T follicular helper cell (primary cell): ENCODE measurements at places on chromosomes 12 and 14.

DNA sequence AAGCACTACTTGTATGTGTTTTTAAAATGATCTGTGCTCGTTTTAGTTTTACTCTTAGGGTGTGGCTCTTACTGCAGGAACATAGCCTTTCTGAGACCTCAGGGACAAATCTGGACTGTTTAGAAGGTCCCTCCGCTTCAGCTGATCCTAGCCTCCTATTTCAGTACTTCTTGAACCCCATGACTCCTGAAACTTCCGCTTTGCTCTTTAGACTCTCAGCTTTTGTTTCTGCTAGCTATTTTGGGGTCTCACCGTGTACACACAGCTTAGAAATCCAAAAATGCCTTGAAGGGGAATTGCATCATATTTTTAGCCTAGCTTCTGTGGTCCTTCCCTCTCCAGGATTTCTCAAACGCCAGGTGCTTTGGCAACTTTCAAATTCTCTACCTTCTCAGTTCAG is 8.3 kb downstream of the OR11G2 start:
- no peak for DNase-seq

DNA sequence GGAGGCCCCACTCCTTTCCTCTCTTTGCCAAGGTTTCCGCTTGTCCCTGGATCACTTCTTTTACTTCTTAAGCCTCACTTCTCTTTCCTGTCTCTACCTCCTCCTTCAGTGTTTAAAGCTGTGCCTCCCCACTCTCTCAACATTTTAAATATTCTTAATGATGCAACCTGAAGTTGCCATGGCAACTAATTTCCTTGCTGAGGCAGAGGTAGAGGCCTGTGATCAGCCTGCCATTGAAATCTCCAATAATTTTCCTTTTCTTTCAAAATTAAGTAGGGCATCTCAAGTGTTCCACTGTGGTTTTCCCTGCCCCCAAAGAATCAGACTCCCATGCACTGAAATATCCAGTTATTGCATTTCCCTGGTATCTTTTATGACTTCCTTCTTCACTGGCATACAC is 108.6 kb upstream of the VRK1 start:
- no peak for DNase-seq

GRCh38 chr12:112761366-112761986 is 30.1 kb upstream of the RPH3A start:
- DNase-seq: no peak

GRCh38 chr14:23557521-23557920 is 1.4 kb downstream of the THTPA start:
- no peak for DNase-seq

GRCh38 chr12:554001-554285 is 94.2 kb downstream of the B4GALNT3 start:
- DNase-seq: no peak

DNA sequence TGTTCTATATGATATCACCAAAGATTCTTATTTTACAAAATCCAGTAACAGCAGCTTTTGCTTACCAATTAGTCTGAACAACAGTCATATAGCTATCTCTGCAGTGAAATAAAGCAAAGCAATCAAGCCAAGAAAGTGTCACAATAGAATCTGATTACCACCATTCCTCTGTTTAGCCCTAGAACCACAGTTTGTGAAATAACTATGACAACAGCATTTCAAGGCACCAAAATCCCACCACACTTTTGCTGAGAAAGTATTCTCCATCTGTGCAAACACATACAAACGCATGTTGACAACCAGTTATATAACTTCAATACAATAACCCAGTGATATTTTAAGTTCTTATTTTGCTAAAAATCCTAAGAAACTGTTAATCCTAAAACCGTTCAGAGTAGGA is 7.4 kb downstream of the PPP1R13B start:
- DNase-seq: no peak

- DNase-seq: no peak
Measured at GRCh38 chr14:60512973-60513571, 4.1 kb downstream of the SIX6 start.
